SJSA1 (cell line): ENCODE measurements at places on chromosomes 16 and 17.

DNA sequence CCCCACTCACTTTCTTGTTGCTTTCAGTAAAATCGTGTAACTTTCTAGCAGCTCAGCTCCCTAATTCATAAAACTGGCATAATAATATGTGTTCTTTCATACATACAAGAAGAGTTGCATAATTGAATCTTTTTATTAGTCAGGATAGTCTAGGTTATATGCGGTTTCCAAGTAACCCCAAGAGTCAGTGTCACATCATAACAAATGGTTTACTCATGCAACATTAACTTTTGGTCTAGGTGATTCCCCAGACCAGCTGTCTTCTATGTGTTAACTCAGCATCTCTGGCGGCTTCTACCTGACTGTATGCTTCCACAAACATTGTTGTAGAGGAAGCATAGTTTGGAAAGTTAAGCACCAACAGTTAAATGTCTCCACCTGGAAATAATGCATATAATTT, 1000.4 kb downstream of the CDH11 start:
- no peak for DNase-seq

DNA sequence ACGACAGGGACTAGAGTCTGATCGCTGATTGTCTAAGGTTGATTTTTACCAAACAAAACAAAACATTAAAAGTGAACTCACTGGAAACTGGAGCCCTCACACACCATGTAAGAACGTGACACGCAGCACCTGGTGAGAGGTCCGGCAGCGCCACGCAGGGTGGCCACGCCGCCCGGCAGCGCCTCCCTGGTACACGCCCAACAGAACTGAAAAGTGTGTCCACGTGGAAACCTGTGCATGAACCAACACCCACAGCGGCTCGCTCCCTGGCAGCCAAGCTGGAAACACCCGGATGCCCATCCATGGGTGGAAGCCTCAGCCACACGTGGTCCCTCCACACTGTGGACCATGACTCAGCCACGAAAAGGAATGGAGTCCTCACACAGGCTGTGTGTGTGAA, 9.1 kb downstream of the GALNS start:
- no peak for DNase-seq

DNA sequence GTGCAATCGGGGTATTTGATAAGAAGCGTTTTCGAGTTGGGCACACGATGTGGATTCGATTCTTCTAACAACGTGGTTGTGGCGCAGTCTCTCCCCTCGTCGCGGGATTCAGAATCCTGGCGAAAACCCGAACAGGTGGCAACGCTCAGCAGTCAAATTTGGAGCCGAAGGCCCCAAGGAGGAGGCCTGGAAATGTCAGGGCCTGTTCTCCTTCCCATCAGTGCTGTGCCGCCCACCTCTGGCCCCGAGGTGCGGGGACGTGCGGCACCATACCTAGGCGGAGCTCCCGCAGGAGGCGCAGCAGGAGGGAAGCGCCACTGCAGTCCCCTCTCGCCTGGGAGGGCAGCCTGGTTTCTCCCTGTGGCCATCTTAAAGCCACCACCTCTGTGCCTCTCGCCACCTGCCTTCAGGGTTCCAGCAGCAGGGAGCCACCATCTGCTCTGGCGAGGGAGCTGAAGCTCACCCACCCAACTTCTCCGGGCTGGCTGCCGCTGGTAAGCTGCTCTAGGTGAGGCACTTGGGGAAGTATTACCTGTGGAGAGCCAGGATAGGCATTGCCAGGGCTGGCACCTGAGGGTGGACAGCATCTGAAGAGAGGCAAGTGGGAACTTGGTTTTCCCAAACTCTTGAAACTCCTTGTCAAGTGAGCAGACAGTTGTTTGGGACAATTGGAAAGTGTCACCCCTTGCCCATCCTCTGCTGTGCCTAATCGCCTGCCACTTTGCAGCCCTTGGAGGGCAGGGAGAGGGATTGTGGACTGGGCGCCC, 2.6 kb upstream of the AATF start:
- no peak for DNase-seq

- DNase-seq = no peak
Observed at GRCh38 chr17:27464431-27464830, 8.2 kb downstream of the KSR1 start.

DNA sequence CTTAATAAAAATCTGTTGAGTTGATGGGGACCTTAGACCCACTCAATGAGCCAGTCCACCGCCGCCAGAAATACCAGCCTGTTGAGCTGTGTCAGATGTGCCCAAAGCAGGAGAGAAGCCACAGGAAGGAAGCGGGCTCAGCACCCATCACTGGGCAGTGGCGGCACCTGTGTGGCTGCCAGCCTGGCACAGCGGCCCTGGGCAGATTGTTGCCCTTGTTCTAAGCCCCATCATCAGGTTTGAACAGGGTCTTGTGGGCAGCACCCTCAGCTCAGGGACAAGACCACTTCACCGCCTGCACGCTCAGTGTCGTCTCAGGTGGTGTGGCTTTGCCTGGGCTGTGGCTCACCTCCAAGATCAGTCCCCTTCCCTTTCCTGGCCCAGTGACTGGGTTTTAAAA, 9.3 kb downstream of the ENDOV start:
- DNase-seq = no peak

DNA sequence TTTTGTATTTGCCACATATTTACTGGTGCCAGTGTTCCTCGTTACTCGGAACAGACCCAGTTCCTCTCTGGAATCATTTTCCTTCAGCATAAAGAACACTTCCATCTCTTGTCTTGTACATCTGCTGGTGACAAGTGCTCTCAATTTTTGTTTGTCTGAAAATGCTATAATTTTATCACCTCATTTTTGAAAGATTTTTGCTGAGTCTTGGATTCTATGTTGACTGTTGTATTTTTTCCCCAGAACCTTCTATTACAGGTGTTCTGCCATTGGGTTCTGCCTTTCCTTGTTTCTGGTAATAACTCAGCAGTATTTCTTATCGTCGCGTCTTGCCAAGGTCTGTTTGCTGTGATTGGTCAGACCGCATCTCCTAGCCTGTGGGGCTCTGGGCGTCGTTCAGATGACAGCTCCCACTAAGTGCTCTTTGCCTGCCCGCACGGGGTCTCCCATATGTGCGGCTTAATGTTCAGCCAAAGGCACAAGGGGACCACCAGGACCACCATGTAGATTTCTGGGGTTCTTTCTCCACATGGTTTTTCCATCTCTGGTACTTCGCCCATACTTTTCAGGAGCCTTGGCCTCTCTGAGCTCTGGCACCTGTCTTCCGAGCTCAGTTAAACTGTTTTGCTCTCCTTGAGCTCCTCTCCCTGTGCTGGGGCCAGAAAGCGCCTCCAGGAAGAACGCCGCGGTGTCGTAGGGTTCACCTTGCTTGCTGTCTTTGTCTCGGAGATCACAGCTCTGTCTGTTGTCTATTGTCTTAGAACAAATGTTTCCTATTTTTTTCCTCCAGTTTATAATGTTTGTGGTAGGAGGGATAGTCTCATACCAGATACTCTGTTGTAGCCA, 80.0 kb downstream of the METRNL start:
- DNase-seq = peak; percentile 33

GRCh38 chr16:67164599-67165061, at the start of gene HSF4:
Gene HSF4 (plus strand): TSS chr16:67164745. CDS start chr16:67164812, 67 bp downstream.
- no peak for DNase-seq

GRCh38 chr17:36889770-36890349, 47.4 kb upstream of the LHX1 start:
- no peak for DNase-seq
